Thyroid gland (tissue), 4 donors: ENCODE measurements at places on chromosomes 1 and 21. TPM values are rescaled to one million over a fixed set of nuclear protein-coding genes. Genes with fewer than 3 reads are reported as not detected.

GRCh38 chr21:31559368-31560119 is 99.9 kb upstream of the SOD1 start:
- DNase-seq, result peak; percentile 46

The PAQR6 gene
- total RNA-seq, result 0.83 TPM

The LEMD1 gene
- 0.67 TPM for total RNA-seq

The FCRL5 gene
- 0.15 TPM for total RNA-seq

DNA sequence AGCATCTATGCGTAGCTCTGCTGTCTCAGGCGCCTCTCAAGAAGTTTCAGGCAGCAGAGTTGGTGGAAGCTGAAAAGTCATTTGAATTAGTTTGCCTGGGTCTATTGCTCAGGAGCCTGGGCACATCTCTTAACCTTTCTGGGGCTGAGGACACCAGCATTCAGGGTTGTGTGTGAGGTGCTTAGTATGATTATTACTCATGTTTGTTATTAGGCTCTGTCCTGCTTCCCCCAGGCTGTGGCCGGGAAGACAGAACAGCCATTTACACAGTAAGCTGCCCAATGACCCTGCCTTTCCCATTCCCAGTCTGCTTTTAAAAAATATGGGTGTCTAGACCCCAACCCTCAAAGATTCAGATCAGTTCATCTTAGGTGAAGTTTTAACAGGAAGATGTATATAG is 53.9 kb upstream of the CACNA1E start:
- no peak for DNase-seq

- DNase-seq, result peak; percentile 34
Observed at GRCh38 chr21:38269576-38269936, 12.8 kb downstream of the KCNJ15 start.

DNA sequence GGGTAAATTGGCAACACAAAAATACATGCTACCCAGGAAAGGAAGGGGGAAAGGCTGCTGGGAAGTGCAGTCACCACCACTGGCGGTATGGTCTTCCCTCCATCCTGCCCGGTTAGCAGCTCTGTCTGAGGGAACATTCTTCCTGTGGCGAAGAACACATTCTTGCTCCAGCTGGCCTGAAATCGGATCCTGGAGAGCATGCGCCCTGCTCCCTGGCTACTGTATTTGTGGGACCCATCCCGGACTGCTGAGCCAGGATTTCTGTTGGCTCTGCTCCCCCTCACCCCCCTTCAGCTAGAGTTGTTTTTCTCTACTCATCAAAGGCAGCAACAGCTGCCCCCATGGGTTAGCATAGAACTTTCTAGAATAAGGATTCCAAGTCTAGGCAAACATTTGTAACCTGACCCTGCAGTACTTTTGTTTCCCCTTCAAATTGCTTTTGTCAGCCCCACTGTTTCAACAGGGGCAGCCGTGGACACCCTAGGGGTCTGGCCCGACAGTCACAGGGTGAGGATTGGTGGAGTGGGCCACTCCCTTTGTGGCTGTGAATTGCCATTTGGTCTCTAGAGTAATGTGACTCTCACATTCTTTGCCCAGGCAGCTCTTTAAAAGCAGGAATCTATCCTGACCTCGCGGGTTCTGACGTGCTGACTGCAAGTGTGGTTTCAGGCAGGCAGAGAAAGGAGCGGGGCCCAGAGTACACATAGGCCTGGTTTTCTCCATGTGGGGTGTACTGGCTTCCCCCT is 157.7 kb downstream of the TOMM20 start:
- DNase-seq, result peak; percentile 76

- peak; percentile 92 for DNase-seq
Observed at GRCh38 chr1:173451981-173452380, 25.2 kb upstream of the PRDX6 start.

The C1orf53 gene
- total RNA-seq, result not detected

DNA sequence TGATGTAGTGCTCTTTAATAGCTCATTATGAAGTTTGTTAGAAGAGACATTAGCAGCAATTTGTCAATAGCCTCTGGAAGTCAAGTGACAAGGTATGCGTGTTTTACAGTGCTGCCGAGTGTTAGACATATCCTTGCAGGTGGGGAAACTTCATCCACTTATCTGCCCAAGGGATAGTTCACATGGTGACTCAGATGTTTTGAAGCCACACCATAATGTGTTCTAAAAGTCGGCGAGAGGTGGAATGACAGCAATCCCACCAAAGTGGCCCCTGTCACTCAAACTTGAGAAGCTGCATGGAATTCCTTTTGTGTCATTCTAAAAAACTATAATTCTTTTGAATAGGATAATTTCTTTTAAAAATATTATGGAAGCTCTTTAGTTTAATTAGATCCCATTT is 98.1 kb downstream of the RUNX1 start:
- no peak for DNase-seq

DNA sequence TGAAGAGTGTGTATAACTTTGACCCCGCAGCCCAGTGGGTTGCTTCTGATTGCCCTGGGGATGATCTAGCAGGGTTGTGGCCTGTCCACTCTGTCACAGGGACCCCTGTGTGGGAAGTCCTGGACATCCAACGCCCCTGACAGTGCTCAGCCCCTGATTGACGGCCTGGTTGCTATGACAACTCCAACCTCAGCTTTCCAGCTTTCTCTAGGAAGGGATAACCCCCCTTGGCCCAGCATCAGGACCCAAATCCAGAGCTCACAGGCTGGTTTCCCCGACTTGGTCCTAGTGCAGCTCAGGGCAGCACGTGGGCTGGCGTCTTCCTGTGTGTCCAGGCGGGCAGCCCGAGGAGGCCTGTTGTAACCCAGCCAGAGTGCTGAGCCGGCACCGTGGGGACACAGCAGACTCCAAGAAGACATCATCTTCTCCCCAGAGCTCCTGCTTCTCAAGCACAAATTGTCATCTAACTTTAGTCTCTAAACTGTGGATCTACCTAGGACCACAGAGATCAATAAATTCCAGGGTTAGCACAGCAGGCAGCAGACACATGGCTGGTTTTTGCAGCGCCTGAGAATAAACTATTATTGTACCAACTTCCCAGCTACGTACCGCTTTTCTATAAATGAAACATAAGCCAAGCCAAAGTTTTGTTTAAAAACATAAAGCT is 18.9 kb upstream of the PDXK start:
- no peak for DNase-seq

The PGLYRP4 gene
- total RNA-seq, result not detected

The PEX14 gene
- total RNA-seq, result 14.0 TPM

The OLIG2 gene
- not detected for total RNA-seq

The OR2AK2 gene
- 0.63 TPM for total RNA-seq
